ENCODE measurements at places on chromosomes 1 and 21.

- DNase-seq = no peak
Measured at GRCh38 chr1:222652676-222653075, 34.8 kb downstream of the MIA3 start.

- DNase-seq = no peak
Measured at GRCh38 chr1:32611859-32612188, 38.5 kb downstream of the ZBTB8OS start.

DNA sequence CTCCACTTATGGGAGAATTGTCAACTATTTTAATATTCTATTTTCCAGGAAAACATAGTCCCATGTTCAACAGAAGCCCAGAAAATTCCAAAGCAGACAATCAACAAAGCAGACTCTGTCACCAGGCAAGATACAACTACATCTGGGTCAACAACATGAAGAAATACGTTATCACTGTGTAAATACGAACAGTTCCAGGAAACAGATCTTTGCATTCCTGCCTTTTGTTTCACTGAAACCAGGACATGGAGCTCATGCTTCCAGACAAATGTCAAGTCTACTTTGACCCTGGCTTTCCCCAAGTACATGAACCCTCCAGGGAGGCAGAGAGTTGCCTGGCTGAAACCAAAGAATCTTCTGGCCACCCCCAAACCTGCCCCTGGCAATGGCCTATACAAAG, 106.7 kb downstream of the SETD4 start:
- no peak for DNase-seq

GRCh38 chr1:201169203-201169602, 14.9 kb upstream of the TMEM9 start:
- DNase-seq = no peak

- no peak for DNase-seq
Measured at GRCh38 chr1:161180639-161181038, 3.3 kb upstream of the B4GALT3 start.

GRCh38 chr21:27807596-27807995, 840.7 kb upstream of the ADAMTS5 start:
- no peak for DNase-seq

DNA sequence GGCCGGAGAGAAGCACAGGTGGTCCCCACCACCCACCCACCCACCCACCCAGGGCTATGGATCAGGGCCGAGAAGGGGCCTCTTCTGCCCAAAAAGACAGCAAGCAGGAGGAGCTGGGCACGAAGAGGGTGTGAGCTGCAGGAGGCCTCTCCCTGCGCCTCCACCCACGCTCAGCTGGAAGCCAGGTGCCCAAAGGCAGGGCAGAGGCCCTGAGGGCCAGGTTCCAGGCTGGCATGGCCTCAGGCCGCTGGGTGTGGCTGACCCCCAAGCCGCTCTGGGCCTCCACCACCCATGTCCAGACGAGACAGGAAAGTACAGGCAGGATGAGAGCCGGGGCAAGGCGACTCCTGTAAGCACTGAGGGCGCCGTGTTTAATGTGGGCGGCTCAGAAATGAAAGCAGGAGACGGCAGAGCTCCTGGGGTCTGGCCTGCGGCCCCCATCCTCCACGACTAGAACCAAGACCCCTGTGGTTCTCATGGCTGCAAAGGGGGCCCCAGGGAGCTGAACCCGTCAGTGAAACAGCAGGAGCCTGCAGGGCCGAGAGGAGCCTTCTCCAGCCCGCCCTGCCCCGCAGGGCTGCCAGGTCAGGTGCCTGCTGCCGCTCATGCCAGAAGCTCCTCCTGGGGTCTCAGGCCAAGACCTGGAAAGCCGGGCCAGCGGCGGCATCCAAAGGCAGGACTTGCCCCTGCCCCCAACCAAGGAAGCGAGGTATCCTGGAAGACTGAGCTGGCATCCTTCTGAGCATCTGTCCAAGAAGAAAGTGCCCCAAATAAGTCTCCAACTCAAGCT, 56.0 kb downstream of the MEGF6 start:
- no peak for DNase-seq

DNA sequence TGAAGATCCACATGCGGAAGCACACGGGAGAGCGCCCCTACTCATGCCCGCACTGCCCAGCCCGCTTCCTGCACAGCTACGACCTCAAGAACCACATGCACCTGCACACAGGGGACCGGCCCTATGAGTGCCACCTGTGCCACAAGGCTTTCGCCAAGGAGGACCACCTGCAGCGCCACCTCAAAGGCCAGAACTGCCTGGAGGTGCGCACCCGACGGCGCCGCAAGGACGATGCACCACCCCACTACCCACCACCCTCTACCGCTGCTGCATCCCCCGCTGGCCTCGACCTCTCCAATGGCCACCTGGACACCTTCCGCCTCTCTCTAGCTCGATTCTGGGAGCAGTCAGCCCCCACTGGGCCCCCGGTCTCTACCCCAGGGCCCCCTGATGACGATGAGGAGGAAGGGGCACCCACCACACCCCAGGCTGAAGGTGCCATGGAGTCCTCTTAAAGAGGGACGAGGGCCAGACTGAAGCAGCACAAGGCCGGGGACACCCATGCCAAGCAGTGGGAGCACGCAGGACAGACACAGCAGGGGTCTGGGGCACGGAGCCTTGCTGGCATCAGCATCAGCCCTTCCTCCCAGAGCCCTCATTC, 13.7 kb downstream of the ZBTB7B start:
- no peak for DNase-seq
